ENCODE measurements at places on chromosomes 3 and 15.

DNA sequence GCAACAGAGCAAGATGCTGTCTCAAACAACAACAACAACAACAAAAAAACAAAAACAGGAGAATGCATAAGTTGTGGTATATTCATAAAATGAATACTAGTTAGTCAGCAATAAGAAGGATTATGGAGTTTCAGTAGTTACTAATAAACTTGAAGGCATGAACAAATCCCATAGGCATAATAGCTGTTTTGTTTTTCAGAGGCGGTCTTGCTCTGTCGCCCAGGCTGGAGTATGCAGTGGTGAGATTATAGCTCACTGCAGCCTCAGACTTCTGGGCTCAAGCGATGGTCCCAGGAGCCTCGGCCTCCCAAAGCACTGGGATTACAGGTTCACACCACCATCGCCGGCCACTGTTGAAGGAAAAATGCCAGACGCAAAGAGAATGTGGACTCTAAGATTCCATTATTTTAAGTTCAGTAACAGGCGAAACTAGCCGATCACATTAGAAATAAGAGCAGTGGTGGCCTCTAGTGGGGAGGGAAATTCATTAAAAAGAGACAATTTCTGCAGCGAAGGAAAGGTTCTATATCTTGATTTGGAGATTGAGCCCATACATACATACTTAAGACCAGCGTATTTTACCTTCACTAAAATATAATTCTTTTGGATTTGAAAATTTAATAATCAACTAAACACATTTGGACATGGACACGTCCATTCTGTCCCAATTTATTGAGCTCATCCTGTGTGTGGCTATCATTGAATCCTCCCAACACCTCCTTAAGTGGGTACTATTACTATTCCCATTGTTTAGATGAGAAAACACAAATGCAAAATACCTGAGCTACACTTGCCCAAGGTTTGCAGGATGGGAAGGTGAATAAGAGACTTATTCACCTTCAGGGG, 27.4 kb upstream of the HDAC11 start:
- DNase-seq = no peak

- no peak for DNase-seq
Measured at GRCh38 chr3:17800232-17800631, 57.8 kb upstream of the TBC1D5 start.

GRCh38 chr15:30827625-30828303, 76.0 kb upstream of the FAN1 start:
- no peak for DNase-seq

- no peak for DNase-seq
Measured at GRCh38 chr3:189172668-189173419, 1.1 kb downstream of the TPRG1 start.

DNA sequence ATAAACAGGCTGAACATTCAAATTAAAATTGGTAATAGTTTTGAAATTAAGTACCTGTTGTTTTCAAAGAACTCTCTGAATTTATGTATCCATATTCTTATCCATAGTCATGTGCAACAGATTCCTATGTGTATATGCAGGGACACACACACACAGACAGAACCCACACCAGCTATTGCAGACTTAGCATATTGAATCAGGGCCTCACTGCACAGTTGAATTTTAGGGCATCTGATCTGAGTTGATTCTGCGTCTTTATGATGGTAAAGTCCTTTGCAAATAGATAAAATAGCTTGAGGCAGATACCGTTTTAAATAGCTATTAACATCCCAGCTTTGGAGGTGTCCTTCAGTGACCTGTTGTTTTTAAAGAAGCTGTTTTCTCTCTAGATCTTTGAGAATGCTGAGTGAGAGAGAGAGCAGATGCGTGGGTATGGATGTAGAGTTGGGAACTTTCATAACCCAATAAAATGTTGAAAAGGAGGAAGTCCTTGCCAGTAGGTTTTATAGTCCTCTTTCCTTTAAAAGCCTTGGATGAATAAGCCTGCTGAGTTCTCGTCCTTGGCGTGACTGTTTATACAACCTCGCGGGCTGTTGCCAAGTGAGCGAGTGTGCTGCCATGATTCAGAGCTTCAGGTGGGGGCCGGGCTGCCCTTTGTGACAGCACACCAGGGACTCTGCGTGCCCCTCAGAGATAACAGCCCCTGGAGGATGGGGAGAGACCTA, 18.3 kb downstream of the MYZAP start:
- DNase-seq = no peak

Measured in activated CD8-positive, alpha-beta memory T cell treated with anti-CD3 and anti-CD28 coated beads for 1 hour (primary cell).